Activated T-helper 1 cell treated with anti-CD3 and anti-CD28 coated beads, Interleukin-2, amount 50 U/mL, for 16 hours (primary cell): ENCODE measurements at places on chromosomes 2 and 18.

DNA sequence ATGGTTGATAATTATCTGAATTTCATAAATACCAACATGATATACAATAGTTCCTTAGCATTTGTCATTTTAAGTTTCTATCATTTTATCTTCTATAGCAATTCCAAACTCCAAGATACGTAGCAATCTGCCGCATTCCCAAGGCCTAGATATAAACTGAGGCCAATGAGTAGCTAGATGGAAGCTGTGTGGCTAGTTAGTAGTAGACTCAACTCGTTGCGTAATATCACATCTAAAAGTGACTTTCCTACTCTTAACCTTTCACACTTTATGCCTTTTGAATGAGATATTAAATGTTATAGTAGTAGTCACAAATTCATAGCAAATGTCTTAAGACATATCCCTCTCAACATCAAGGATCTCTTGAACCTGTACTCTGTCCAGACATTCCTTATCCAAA lies 33.6 kb downstream of the WDSUB1 start:
- DNase-seq, result no peak

DNA sequence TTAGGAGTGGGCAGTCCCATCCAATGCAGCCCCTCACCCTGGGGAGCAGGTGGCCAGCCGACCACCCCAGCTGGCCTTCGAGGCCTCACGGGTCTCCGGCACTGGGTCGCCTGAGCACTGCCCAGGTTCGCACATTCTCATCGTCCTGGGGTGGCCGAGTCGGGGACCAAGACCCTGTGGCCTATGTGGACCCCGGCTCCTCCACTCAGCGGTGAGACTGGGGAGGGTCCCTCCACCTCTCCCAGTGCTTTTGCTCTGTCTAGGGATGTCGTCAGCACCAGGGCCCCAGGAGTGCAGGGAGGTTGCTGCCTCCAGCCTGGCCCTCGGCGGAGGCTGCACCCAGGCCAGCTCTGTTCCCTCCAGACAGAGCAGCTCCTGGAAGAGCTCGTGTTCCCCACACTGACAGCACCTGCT lies 89.6 kb downstream of the TPO start:
- no peak for DNase-seq

DNA sequence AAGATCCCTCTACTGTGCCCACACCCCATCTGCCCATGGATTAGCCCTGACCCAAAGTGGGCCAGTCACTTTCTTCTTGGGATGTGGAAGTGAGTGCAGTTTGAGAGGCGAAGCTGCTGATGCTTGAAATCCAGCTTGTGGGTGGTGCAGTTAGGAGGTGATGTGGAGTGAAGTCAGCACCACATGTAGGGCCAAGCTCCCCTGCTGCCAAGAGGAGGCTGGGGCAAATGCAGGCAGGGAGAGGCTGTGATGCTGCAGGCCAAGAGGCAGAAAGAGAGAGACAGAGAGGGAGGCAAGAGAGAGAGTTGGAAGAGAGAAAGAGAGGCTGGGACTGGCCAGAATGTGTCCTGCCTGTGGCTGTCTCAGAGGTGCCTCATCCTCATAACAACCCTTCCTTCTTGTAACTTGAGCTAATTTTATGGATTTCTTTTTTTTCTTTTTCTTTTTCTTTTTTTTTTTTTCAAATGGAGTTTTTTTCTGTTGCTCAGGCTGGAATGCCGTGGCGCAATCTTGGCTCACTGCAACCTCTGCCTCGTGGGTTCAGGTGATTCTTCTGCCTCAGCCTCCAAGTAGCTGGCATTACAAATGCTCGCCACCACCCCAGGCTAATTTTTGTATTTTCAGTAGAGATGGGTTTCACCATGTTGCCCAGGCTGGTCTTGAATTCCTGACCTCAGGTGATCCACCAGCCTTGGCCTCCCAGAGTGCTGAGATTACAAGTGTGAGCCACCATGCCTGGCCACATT lies 35.3 kb upstream of the CAB39 start:
- DNase-seq, result no peak

- DNase-seq, result no peak
Measured at GRCh38 chr18:61738488-61738887, 154.3 kb downstream of the RNF152 start.

GRCh38 chr2:10709290-10709939 lies 12.0 kb upstream of the ATP6V1C2 start:
- DNase-seq, result no peak
